ENCODE measurements at places on chromosomes 6 and 20.

DNA sequence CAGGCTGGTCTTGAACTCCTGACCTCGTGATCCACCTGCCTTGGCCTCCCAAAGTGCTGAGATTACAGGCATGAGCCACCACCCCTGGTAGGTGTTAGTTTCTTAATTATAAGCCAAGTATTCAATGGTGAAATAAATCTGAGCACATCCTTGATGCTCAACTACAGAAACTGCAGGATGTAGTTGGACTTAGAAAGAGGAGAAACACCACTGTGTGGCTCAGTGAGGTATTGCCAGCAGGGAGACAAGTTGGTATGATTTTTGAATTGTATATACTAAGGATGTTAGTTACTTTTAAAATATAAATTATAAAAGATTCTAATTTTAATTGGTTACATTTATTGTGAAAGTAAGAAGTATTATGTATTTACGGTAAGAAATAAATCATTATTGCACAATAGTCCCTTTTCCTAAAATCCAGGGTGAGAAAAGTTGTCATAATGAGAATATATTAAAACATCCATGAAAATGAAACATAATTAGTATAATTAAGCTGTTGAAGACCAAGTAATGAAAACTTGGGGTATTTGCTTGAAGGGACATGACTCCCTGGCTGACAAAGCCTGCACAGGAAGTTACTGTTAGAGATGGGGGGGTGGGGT, 17.6 kb downstream of the SLC18B1 start:
- no peak for DNase-seq

- DNase-seq = no peak
Observed at GRCh38 chr6:17483391-17484016, 90.1 kb downstream of the CAP2 start.

- no peak for DNase-seq
Observed at GRCh38 chr6:79072640-79073181, 5.3 kb downstream of the PHIP start.

DNA sequence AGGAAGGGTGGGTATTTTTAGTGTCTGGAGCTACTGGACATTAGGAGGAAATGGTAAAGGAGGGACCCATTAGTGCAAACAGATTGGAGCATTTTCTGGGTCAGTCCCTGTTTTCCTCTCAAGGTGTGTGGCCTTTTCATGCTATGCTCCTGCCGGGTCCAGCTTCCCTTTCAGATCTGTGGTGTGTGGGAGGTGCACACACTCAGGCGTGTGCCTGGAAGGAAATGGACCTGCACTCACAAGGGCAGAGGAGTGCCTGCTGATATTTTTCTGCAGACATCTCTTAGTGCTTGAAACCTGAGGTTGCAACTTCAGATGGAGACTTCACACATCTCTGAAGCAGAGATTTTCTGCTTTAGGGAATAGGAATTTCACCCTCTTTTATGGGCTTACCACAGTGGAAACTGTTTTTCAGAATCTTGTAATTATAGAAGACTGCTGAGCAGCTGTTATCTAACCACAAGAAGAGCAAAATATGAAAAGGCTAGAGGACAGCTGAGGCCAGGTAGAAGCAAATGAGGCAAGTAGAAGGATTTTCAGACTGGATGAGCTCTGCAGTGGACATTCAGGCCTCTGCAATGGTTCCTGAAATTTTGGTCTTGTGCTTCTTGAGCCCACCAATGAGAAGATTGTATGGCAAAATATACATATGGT, 764.3 kb downstream of the QKI start:
- no peak for DNase-seq

GRCh38 chr20:17562804-17563305, 7.0 kb upstream of the DSTN start:
- DNase-seq = no peak

DNA sequence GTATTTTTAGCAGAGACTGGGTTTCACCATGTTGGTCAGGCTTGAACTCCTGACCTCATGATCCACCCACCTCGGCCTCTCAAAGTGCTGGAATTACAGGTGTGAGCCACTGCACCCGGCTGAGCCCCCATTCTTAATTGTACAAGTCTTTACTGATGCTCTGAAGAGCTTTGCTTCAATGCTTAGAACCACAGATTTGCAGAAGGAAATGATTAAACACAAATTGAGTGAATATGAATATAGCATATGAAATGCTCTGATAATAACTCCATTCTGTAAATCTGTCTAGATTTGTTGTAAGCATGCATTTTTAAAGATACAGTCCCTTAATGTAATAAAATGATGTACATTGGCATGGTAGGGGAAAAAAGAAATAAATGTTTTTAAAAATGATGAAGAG, 4.3 kb upstream of the MCM3 start:
- DNase-seq = no peak

DNA sequence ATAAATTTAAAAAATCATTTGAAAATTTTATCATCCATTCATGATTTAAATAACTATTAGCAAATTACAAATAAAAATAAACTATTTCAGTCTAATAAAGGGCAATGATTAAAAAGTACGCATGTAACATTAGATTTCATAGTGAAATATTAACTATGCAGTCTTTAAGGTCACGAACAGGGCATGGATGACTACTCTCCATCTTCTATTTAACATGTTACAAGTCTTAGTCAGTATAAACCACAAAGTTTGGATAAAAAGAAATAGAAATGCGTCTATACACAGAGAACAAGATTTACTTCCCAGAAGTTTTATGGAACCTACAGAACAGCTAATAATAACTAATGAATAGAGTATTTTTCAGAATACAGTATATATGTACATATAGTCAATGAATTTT, 1016.0 kb downstream of the EYS start:
- DNase-seq = no peak

DNA sequence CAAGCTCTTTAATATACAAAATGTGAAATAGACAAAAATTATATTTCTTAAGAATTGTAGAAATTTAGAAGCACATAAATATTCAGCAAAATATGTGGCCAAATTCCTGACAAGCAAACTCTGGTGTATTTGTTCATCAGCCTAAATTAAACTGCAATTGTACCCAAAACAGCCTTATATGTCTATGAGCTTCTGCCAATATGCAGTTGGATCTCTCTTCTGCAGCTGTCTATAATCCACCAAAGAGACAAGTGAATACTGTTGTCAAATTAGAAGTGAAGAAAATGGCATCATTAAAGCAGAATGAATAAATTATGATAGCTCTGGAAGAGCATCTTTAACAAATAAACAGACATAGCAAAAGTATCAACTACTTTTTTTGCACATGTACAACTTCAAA, 755.7 kb downstream of the GRIK2 start:
- DNase-seq = no peak

GRCh38 chr6:143110996-143111395, 50.3 kb downstream of the AIG1 start:
- DNase-seq = no peak

Data from COLO829 (cell line).